SJSA1 (cell line): ENCODE measurements at places on chromosomes 7 and 10. TPM values are rescaled to one million over a fixed set of nuclear protein-coding genes. Genes with fewer than 3 reads are reported as not detected.

DNA sequence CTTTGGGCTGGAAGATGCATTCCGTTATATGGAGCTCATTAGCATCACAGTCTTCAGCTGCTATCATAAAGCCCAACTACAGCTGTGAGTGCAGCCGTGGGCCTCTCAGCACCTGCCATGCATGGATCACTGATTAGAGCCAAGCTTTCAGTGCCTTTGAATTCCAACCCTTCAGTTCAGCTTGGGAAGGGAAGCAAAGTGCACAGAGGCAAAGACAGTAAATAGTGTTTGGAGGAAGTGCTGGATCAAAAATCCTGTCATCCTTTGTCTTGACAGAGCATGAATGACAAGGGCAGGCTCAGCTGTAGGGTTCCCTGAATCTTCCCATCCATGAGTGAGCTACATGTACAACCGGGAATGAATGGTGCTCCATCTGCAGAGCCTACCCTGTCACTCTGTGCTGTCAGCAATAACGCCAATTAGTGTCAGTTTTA lies 153.7 kb downstream of the DNAJB9 start:
- no peak for DNase-seq

Gene DPYSL4
- total RNA-seq: 1.3 TPM in 1 of 2 replicates, not detected in the other

- DNase-seq: no peak
Observed at GRCh38 chr7:34825221-34825620, 167.2 kb downstream of the NPSR1 start.

DNA sequence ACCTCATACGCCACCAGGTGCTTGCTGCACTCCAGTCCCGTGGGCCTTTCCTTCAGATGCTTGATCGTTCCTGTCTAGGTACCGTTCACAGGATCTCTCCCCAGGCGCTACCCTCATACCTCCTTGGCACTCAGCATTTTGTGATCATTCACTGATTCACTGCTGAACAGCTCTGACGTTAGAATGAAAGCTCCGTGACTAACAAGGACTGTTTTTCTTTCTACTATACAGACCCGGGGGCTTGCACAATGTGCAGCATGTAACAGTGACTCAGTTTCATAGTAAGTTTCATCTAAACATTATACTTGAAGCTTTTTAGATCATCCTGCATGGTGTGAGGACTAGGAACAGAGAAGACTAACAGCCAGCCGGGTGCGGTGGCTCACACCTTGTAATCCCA lies 20.6 kb downstream of the KIN start:
- no peak for DNase-seq

Gene SLC16A12
- total RNA-seq: 0.34 TPM in 1 of 2 replicates, not detected in the other

Gene IKZF5
- 1.0 and 4.4 TPM in 2 replicates for total RNA-seq

GRCh38 chr7:158406801-158407200 lies 180.8 kb downstream of the PTPRN2 start:
- DNase-seq: no peak

Gene MUC12
- total RNA-seq: not detected in 2 replicates

- DNase-seq: no peak
Observed at GRCh38 chr7:754531-755412, 27.7 kb upstream of the PRKAR1B start.

DNA sequence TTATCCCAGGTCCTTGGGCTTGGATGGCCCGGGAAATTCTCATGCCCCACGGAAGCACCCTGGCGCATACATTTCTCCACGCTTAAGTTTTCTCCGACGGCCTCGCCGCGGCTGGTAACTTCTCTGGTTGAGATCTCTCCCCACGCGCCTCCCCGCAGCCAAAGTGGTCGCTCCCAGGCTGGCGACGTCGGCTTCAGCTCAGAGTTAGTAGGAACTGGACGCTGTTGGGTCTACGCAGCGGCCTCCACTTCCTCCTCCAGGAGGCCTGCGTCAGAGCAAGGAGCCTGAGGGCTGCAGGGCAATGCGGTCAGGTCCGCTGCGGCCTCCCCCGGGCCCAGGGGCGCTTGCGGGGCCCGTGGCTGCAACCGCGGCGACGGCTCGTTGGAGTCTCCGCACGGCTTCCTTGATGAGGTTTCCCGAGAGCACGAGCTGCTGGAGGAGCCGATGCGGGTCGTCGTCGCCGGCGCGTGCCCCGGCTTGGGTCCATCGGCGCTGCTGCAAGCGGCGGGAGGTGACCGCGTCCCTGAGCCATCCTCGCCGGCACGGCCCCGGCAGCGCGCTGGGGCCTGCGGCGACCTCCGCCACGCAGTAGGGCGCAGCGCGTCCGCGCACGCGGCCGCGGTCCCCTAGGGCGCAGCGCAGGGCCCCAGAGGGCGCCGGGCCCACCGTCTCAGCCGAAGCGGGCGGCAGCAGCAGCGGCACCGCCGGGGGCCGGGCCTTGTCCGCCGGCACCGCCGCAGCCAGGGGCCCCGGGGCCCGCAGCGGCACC lies 744 bp downstream of the FRAT2 start:
- peak; percentile 64 for DNase-seq

DNA sequence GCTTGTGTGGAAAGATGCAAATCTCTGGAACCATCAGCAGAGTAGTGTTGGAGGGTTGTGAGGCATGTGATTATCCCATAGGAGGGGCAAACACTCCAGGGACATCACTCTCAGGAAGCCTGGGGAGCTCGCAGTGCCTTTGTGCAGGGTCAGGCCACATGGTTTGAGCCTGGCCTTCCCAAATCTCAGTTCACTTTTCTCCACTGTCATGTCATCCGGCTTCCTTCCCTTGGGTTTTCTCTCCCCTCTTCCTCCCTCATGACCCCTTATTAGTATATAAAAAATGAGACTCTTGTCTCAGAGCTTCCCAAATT lies 20.4 kb downstream of the TSPAN14 start:
- no peak for DNase-seq

Gene ZNF503
- 2.6 and 6.0 TPM in 2 replicates for total RNA-seq

- no peak for DNase-seq
Observed at GRCh38 chr7:110947408-110947807, 143.5 kb upstream of the LRRN3 start.

Gene NRAP
- not detected in 2 replicates for total RNA-seq

GRCh38 chr10:88244781-88245625 lies 338.1 kb downstream of the RNLS start:
- DNase-seq: no peak
